ENCODE measurements at places on chromosomes 3 and 15.
A peak's percentile ranks its signal among the peaks of the same experiment; 100 is the strongest.

GRCh38 chr15:90884719-90885431 lies 571 bp downstream of the FES start:
- DNase-seq = no peak

DNA sequence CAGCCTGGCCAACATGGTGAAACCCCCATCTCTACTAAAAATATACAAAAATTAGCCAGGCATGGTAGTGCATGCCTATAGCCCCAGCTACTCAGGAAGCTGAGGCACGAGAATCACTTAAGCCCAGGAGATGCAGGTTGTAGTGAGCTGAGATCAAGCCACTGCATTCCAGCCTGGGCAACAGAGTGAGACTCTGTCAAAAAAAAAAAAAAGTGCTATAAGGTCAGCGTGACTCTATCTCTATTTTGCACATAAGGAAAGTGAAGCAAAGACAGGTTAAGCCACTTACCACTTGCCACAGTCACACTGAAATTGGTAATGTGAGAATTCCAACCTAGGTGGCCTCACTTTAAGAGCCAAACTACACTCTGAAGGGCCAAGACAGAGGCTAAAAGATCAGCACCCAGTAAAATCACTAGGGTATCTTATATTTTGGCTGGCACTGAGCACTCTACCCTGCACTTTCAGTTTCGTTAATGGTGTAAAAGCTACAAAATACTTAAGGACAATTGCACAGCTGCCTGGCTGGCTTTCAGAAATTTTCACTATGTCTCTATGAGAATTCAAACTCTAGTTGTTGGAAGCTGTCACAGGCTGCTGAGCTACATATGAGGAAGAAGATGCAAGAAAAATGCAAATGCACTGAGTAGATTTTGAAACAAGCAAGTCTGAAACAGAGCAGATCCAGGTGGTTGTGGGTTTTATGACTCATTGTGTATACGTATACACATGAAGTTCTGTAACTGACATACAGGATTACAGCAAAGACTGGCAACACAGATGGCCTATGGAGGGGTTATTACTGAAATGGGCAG lies 32.7 kb downstream of the TRANK1 start:
- no peak for DNase-seq

GRCh38 chr3:194046995-194047645 lies 88.8 kb upstream of the HES1 start:
- DNase-seq = no peak

- no peak for DNase-seq
These were observed 1063.1 kb downstream of the NTRK3 start for GRCh38 chr15:87193481-87193880.

- DNase-seq = no peak
These were observed 32.2 kb downstream of the GPD1L start for GRCh38 chr3:32138545-32139104.

GRCh38 chr3:34567266-34567665 lies 768.8 kb downstream of the PDCD6IP start:
- no peak for DNase-seq

GRCh38 chr3:80259736-80260135 lies 491.9 kb upstream of the ROBO1 start:
- no peak for DNase-seq

- DNase-seq = no peak
These were observed 23.6 kb downstream of the ZNF592 start for GRCh38 chr15:84772031-84772430.

DNA sequence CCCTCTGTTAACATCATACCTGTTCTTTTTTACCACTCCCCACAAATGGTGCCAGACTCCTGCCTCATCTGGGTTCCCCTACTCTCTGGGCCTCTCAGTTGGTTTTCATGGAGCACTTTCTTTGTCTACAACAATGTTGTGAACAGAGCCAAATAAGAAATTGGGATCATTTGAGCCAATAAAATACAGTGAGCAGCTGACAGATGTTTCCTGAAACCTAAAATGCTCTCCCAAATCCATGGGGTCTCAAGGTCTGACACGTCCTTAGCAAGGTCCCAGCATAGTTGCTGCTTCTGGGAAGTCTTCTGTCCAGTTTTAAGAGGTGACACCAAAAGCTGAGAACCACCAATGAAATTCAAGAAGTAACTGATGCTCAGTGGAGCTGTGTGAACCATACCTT lies 1.7 kb downstream of the NMNAT3 start:
- DNase-seq = no peak

- peak; percentile 14 for DNase-seq
These were observed 146.2 kb downstream of the KLF13 start for GRCh38 chr15:31472636-31473384.

DNA sequence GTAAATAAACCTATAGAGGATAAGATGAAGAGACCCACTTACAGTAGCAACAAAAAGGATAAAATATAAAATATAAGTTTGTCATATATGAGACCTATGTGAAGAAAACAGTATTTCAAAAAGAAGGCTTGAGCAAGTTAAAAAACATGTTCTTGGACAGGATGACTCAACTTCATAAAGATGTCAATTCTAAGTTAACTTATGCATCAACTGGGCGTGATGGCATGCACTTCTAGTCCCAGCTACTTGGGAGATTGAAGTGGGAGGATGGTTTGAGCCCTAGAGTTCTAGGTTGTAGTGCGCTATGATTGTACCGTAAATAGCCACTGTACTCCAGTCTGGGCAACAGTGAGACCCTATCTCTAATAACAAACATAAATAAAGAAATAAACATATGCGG lies 59.7 kb downstream of the PDCD6IP start:
- no peak for DNase-seq

DNA sequence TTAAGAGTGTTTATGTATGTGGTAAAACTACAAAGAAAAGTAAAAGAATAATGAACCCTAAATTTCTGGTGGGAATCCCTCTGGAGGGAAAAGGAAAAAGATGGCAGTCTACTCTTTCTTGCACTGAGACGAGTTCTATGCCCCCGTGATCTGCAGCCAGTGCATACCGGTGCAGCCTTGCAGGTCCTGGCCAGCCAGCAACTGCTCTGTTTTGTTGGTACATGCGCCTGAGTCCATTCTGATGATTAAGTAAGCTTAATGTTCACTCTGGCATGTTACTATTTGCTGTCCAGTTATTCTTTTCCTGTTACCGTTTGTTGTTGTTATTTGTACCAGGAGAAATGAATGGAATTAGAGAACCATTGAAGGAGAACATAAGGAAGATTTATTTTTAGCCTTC lies 95.1 kb upstream of the TMC3 start:
- DNase-seq = no peak

GRCh38 chr3:71984843-71985613 lies 200.1 kb upstream of the PROK2 start:
- no peak for DNase-seq

GRCh38 chr3:123792473-123793201 lies 91.5 kb downstream of the MYLK start:
- DNase-seq = no peak

GRCh38 chr3:174403831-174404230 lies 455.3 kb upstream of the NAALADL2 start:
- DNase-seq = no peak

DNA sequence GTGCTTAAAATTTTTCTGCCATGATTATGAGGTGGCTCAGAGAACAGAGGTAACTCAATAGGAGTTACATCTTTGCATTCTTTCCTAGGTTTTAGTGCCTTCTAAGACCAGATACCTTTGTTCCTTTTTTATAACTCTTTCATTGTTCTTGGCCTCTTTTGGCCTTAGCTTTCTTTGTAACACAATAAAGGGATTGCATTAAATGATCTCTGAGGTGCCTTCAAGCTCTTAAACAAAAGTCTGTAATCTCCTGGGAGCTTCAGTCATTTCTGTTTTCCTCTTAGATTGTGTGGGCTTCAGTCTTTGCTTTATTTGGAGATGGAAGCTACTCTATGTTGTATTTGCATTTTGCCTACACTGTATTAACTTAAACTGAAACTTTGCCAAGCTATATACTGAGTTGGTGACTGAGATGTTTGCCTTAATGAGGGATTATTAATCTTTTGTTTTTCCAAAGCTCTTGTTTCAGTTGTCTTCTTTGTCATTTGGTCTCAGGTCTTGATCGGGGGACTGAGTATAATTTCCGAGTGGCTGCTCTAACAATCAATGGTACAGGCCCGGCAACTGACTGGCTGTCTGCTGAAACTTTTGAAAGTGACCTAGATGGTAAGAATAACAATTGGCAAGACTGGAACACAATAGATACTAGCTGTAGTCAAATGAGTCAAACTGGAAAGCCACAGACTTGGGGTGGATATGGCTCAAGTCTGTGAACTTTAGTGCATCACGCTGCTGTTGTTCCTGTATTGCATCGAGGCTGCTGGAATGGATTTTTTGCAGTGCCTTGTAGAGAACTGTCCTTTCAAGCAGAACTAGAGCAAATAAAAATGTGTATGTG lies 110.3 kb downstream of the HCN4 start:
- DNase-seq = no peak

DNA sequence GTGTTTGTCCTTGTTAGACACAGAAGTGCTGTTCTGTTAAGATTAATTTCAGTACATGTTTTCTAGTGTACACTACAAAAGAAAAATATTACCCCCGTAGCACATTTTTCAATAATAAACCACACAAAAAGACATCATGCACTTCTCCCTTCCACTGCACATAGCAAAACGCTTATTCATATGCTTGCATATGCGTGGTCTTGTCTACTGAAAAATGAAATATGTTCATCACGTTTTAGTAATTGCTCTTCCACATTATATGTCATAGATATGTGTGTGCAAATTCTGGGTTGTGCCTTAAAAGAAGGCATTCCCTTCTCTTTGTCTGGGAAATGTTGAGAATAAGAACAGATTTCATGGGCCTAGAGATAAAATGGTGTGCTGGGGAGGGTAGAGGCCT lies 353.9 kb downstream of the NSUN3 start:
- no peak for DNase-seq

DNA sequence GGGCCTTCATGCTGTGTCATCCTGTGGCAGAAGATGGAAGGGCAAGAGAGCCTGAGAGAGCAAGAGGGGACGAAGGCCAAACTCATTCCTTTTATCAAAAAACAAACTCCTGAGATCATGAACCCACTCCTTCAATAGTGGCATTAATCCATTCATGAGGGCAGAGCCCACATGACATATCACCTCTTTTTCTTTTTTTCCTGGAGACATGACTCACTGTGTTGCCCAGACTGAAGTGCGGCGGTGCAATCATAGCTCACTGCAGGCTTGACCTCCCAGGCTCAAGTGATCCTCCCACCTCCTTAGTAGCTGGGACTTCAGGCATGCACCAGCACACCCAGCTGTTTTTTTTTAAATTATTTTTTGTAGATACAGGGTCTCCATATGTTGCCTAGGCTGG lies 92.0 kb upstream of the RNU6-1 start:
- no peak for DNase-seq

GRCh38 chr3:154132777-154133375 lies 11.7 kb downstream of the ARHGEF26 start:
- DNase-seq = no peak

GRCh38 chr3:46559091-46559704 lies 6.9 kb downstream of the LRRC2 start:
- no peak for DNase-seq

DNA sequence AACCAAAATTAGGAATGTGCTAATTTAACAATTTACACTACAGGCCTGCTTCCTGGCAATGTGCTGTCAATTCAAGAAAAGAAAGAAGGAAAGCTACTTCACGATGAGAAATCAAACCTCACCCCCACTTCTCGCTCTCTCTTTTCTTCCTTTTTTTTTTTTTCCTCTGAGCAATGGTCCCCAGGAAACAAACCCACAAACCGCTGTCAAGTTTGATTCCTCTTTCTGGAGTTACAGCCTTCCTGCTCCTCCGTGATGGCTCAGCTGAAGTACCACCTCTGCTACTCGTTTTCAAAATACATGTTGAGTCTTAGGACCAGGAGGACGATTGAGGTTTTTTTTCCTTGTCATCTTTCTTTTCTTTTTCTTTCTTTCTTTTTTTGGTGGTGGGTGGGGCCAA lies 3.4 kb upstream of the TRIM71 start:
- DNase-seq = no peak

GRCh38 chr15:88624971-88625490 lies 3.9 kb downstream of the AEN start:
- no peak for DNase-seq

DNA sequence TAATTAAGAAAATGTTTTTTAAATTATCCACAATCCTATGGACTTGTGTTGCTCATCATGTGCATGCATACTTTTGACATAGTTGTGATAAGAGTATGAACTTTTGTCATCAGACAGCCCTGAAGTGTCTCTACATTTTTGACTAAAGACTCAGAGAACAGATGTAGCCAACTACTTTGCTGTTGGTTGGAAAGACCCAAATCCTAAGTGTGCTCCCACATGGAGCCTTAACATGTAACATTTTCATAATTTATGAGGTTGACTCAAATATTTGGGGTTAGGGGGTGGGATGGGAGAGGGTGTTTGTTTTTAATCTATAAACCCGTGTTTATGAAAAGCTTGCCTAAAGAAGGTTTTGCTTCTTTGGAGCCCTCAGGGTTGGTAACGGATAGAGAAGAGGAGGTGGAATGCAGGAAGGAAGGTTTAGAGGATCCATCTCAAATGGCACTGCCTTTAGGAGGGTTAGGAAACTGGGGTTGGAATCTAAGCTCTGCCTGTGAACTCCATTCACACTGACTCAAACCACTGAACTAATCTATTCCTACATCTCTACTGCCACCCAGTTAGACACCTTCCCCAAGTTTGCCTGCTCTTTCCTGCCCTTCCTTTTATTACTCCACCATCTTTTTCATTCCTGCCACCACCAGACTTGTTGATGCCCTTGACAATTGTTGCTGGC lies 3.7 kb downstream of the BOC start:
- no peak for DNase-seq

GRCh38 chr3:139764069-139764905 lies 86.5 kb upstream of the NMNAT3 start:
- no peak for DNase-seq

GRCh38 chr3:156615592-156616173 lies 58.7 kb upstream of the TIPARP start:
- no peak for DNase-seq

DNA sequence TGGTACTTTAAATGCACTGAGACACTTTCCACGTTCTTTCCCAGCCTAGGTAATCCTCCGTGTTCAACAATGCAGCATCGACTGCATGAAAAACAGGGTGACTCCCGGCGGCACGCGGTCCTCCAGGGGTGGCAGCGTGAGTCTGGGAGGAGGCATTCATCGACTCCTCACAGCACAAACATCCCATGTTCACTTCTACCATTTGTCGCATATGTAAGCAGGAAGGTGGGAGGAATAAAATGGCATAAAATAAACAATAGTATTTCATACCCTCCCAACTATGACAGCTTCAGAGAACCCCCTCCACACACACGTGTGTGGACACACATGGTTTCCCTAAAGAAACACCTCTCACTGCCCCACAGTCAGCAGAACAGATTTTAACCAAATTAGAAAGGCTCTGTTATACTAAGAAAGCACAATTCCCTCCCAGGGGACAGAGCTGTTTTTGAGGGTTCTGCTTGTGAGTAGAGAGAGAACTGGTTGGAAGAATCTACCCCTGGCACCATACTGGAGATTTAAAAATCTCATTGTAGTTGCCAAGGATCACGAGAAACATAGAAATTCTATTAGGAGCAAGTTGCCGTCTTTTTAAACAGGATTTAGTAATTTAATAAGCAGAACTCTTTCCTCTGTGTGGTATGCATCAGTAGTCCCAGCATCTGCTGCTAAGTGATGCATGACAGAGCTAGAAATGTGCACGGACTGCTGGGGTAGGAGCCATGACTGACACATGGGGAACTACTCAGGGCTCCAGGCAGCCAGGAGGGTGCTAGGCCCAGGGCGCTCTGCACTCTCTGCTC lies 6.0 kb downstream of the FAM43A start:
- DNase-seq = no peak

- DNase-seq = no peak
These were observed 766.5 kb downstream of the NTRK3 start for GRCh38 chr15:87489902-87490665.

- DNase-seq = no peak
These were observed at the start of gene ACAN for GRCh38 chr15:88803241-88803919. Gene ACAN (plus strand): TSS chr15:88803436. CDS start chr15:88836207, 32,771 bp downstream.

- no peak for DNase-seq
These were observed 53.8 kb upstream of the BOC start for GRCh38 chr3:113157408-113158030.

All from activated CD8-positive, alpha-beta memory T cell treated with anti-CD3 and anti-CD28 coated beads for 1 hour (primary cell).